ENCODE measurements at places on chromosomes 1 and 21.

GRCh38 chr1:19739628-19740027 lies 60.1 kb downstream of the TMCO4 start:
- no peak for DNase-seq

DNA sequence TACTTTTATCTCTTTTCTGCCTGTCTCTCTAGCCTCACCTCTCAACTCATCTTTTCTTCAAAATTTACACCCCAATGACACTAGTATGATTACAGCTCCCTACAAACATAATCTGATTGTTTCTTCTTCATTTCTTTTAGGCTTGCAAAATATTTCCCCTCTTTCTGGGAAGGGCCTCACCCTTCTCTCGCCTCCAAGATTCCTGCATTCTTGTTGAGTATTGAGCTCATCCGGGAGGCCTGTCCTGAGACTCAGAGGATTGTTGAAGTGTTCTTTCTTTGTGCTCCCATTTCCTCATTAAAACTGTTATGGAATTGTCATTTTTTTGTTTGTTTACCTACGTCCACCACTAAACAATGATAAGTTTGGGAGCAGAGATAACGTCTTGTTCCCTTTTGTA lies 99.1 kb upstream of the CHRM3 start:
- DNase-seq, result no peak

DNA sequence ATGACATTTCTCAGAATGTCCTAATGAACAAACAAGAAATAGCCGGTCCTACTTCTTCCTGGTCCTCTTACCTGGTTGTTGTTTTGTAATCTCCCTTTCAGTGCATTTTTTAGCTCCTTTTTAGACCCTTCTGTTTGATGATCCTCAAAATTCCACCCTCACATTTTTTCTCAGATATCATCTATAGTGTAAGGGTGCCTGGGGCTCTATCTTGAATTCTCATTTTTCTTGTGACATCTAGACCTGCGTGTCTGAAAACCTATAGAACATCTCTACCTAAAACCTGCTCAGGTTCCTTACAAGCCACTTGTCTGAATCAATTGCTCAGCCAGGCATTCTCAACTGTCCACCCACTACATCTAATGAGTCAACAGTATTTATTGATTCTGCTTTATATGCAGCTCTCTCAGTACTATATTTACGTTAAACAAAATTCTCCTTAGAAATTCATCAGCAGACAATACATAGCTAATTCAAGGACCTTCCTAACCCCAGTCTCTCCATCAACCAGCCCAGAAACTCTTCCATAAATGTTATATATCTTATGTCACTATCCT lies 36.5 kb upstream of the USH2A start:
- no peak for DNase-seq

GRCh38 chr1:11767922-11768704 lies 6.1 kb downstream of the C1orf167 start:
- DNase-seq, result no peak

GRCh38 chr1:154263465-154264332 lies 8.7 kb upstream of the HAX1 start:
- no peak for DNase-seq

GRCh38 chr1:112196731-112197130 lies 199.3 kb upstream of the CTTNBP2NL start:
- no peak for DNase-seq

DNA sequence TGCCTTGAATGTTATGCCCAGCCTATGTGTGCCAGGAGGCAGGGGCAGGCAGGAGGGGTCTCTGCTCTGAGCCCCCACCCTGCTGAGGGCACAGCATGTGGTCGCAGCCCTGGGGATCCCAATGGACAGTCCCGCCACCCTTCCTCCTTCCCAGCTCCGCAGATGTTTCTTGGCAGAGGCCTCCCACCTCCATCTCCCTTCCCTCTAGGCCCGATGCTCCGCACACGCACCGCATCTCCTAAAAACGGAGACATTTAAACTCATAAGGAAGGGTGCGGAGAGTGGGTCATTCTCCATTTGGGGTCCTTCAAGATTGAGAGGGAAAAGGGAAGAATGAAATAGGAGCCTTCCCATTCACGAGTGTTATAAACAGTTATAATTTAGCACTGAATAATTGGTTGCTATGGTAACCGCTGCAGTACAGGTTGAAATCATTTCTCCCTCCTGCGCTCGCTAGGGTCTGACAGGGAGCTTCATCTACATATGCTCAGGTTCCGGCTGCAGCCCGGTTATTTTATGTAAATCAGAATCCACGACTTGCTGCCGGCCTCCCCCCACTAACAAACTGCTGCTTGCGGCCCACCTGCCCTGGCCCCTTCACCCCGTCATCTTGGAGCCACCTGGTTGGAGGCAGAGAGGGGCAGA lies 16.0 kb downstream of the CHD5 start:
- no peak for DNase-seq

DNA sequence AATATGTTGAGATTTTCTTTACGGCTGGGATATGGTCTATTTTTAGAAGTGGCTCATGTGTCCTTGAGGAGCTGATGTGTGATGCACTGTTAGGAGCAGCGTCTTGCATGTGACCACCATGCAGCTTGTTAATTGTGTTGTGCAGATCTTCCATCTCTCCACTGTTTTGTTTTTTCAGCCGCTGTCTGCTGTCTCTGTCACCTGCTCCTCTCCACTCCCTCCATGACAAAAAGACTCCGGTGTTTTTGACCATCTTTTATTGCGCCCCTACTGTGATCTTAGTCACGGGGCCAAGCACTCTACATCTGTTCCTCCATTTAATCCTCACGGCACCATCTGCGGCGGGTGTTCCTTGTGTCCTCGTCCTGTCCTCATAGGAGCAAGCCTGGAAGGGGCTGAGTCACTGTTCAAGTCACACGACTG lies 51.8 kb downstream of the ADARB1 start:
- DNase-seq, result peak; percentile 18

- DNase-seq, result peak; percentile 9
Observed at GRCh38 chr1:115198938-115199337, 109.6 kb upstream of the TSPAN2 start.

DNA sequence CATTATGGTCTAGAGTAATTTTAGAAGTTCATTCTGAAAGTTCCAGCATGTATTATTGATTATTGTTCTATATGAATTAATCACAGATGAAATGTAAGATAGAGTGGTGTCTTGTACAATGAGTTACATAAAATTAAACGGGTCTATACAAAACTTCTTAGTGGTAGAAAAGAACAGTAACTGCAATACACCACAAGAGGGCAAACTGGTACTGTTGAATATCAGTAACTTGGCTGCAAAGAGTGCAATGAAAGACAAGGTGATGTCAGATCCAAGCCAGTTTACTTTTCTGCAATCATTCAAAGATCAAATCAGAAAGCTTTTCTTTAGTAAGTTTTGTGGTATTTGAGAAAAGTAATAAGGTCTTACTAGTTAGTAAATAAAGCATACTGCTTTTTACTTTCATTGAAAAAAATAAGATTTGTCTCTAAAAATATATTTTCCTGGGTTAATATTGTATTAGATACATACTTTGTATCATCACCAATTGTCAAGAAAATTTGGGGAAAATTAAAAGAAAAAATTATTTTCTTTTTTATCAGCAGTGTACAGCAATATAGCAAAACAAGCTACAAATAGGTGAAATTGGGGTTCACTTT lies 66.4 kb upstream of the BTG3 start:
- DNase-seq, result peak; percentile 69

DNA sequence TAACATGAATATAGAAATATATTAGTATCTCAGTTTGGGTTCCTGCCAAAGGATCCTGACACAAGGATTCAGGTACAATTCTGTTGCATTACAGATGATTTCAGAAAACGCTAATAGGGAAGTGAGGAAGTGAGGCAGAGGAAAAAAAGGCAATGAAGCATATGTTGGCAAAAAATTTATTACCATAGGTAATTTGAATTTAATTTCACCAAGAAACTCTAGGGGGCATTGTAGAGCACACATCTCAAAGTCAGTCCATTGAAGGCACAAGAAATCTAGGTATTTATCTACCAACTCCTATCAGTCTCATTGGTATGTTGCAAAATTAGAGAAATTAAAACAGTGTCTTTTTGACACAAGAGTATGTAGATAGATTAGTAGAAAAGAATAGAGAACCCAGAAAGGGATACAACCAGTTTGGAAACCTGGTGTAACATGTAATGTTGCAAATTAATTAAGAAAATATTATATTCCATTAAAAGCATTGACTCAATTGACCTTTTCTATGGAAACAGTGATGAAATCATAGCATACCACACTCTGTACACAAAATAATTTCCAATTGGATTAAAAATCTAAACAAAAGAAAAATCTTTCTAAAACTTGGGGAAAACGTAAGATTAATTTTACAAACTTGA lies 104.9 kb upstream of the SNX7 start:
- DNase-seq, result peak; percentile 26

DNA sequence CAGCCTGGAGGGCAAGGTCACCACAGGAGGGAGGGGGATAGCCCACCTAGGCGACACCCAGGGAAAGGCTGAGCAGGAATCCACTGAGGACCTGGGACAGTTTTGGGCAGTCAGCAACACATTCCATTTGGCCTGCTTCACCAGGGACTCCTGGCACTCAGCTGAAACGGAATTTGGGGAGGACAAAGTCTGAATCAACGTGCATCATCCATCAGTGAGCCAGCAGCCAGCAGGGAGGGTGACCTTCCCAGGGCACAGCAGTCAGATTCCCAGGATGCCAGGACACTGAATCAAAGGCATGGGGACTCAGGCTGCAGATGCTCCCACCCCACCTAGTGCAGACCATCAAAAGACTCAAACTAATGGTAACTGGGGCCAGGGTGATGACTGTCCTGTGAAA lies 4.6 kb downstream of the SH3BP5L start:
- DNase-seq, result no peak

GRCh38 chr1:30173560-30173959 lies 549.8 kb downstream of the MATN1 start:
- DNase-seq, result no peak

DNA sequence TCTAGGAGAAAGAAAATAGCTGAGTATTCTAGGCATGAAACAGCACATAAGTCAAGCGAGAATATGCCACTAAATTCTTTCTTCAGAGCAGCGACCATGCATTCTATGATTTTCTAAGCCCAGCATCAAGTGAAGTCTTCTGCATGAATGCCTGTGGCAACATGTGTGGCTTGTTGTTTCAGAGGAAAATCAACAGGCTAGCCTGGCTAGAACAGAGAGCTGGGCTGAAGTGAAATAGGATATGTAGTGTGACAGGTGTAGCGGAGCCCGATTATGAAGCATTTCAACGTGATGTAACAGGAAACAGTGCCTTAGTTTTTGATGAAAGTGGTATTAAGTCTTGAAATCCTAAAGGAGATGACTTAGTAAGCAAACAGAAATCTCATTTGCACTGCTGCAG lies 7.0 kb downstream of the CSDE1 start:
- DNase-seq, result no peak

DNA sequence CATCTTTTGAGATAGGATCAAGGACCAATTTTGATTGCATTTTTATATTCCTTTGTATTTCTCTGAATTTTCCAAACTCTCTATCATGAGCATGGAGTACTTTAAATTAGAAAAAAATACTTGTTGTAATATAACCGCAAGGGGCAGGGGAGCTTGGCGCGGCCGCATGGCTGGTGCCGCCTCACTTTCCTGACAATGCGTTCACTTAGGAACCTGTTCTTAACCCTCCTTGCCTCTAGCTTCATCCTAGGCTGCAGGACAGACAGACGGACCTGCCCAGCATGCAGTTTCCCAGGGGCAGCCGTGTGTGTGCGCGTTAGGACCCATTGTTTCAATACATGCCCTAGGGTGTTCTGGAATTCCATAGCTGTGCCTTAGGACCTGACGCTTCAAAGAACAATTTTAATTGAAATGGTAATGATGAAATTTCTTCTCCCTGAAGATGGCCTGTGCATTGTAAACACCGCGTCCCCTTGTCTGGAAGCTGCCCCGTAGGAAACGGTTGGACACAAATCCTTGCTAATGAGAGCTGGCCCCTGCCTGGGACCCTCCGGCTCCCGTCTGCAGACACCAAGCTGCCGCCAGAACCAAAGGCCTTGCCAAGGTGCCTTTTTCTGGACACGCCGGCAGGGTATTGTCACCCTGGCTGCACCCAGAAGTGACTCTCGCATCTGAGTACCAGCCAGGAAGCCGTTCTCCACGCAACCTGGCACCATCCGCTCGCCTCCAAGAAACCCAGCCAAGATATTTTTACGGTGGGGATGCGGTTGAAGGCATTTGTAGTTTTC lies 466.4 kb downstream of the NPHP4 start:
- DNase-seq, result no peak

DNA sequence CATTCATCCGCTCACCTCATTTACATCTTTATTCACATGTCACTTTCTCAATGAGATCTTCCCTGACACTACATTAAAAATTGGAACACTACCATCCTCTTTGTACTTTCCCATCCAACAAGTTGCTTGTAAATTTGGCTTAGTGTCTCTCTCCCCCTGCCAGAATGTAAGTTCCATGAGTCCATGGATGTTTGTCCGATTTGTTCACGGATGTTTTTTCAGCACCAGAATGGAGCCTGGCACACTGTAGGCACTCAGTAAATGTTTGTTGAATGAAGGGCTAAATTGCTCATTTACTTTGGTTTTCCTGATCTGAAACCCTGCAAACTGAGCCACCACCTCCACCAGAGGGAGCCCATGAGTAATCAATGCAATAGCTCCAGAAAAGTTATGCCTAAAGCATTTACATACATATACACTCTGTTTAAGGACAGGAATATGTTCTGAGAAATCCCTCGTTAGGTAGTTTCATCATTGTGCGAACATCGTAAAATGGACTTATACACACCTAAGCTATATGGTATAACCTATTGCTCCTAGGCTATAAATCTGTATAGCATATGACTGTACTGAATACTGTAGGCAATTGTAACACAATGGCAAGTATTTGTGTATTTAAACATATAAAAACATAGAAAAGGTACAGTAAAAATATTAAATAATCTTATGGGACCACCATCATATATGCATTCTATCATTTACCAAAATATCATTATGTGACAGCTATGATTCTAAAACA lies 2.8 kb upstream of the EYA3 start:
- DNase-seq, result peak; percentile 43

GRCh38 chr1:231465051-231465450 lies 43.0 kb upstream of the EGLN1 start:
- DNase-seq, result no peak

DNA sequence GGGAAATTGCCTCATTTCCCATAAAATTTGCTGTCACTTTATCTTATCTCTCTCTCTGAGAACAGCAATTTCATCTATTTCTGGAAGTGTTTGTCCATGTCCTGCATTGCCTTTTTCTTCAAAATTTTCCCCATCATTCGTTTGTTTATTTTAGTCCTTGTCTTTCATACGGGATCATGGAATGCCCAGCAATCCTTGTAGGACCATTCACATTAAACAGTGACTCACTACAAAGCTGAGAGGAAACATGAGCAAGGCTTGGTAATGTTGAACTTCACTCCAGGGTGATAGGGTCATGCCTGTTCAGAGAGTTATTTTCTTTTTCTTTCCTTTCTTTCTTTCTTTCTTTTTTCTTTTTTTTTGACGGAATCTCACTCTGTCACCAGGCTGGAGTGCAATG lies 32.2 kb upstream of the HNRNPU start:
- no peak for DNase-seq

Measured in NCI-H1417 (cell line).